ENCODE measurements at places on chromosomes 5 and 9.

- no peak for DNase-seq
Measured at GRCh38 chr9:16092142-16093091, 539.6 kb downstream of the CCDC171 start.

GRCh38 chr9:119289740-119290433 lies 79.3 kb downstream of the BRINP1 start:
- peak; percentile 0 for DNase-seq

DNA sequence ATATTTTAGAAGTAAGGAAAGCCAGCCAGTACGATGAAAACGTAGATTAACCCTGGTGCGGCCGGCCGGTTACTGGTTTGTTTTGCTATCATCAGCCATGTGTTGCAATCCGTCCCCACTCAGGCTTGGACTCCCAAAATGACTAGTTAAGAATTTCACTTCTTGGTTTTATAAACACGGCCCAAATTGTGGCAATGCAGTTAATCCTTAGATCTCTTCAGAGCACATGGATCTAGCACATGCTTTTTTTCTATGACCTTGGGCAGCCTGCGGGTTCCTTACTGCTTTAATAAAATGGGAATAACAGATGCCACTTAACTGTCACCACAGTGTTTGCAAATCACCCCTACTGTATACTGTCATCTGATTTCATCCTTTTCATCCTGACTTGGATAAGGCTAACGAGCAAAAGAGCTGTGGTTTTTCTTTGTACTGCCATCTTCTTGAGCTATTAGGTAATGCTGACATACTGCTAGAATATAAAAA lies 1.5 kb downstream of the NDFIP1 start:
- DNase-seq: no peak

- DNase-seq: no peak
Measured at GRCh38 chr9:127694890-127695720, 11.7 kb upstream of the CFAP157 start.

- DNase-seq: no peak
Measured at GRCh38 chr5:10420932-10421331, 20.7 kb upstream of the ROPN1L start.

- no peak for DNase-seq
Measured at GRCh38 chr9:122897969-122898368, 7.2 kb downstream of the RC3H2 start.

- DNase-seq: no peak
Measured at GRCh38 chr5:155633338-155633957, 619.9 kb downstream of the KIF4B start.

DNA sequence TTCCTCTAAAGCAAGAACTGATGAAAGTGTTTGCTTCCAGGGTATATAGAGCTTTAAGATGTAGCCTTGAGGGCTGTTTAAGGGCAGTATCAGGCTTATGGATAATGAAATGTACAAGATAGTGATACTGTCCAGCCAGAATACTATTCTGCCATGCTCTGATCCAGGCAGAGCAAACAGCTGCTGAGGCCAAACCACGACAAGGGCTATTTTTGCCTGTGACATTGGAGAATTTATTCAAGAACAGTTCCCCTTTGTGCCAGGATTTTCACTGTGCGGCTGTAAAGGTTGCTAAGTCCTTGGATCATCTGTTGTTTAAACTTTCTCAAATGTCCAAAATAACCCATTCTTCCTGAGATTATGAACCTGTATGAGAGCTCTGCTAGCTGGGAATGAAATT lies 70.4 kb downstream of the OTP start:
- DNase-seq: no peak

DNA sequence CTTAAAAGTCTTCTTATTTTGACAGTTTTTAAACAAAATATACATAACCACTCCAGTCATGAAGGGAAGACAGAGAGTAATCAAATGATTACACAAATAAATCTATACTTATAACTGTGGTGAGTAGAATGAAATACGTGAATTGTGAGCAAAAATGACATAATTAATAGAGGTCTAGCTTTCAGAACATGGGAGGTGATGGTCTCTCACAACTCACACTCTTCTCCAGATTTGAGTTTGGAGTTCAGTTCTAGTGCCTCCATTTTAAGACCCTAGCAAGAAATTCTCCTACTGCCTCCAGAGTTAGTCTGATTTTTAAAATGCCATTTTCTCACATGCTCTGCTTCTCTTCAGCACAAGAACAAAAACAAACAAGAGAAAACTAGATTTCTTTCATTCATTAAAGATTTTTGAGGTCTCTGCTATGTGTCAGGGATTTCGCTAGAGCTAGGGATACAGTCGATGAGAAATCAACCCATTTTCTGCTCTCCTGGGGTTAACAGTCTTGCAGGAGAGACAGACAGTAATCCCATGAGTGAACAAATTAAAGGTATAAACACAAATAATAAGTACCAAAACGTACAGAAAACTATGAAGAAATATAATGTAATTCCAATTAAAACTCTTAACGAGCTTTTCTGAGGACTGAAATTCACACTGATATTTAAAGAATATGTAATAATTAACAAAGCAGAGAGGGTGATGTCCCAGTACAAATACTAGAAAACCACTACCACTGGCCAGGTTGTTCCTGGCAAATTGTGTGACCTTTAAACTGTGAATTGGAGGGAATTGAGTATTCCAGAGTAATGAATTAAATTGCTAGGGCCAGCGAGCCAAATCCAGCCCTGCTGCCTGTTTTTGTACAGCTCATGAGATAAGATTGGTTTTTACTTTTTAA lies 27.1 kb upstream of the HTR4 start:
- DNase-seq: no peak

DNA sequence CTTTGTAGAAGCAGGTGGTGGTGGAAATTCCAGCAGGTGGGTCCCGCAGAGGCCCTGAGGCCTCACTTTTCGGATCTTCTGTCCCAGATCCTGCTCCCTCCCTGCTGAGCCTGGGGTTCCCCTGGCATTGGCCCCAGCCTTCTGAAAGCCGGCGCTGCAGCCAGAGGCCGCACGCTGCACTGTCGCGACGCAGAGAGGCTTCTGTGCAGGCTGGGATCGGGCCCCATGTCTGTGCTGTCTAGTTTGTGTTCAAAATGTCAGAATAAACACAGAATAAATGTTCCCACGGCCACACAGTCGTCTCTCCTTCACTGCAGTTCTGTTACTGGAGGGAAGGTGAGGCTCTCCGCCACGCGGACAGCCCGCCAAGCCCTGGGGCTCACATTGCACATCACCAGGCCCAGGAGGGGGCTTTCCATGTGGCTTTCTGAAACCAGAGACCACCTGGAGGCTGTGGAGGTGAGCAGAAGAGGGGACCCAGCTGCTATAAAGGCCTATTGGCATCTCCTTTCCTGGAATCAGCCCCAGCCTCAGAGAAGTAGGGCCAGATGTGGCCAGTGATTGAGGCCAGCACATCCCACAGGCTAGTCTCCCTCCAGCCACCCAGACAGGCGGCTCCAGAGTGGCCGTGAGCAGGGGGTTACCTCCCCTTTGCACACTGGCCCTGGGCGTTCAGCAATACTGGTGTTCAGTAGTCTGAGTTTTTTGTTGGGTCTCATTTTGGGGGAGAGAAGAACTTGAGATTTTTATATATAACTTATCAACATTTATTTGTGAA lies 46.5 kb downstream of the USP20 start:
- no peak for DNase-seq
